ENCODE measurements at places on chromosomes 16 and 17.
A peak's percentile ranks its signal among the peaks of the same experiment; 100 is the strongest.

- no peak for DNase-seq
Measured at GRCh38 chr17:18247613-18248001, 10.9 kb downstream of the FLII start.

DNA sequence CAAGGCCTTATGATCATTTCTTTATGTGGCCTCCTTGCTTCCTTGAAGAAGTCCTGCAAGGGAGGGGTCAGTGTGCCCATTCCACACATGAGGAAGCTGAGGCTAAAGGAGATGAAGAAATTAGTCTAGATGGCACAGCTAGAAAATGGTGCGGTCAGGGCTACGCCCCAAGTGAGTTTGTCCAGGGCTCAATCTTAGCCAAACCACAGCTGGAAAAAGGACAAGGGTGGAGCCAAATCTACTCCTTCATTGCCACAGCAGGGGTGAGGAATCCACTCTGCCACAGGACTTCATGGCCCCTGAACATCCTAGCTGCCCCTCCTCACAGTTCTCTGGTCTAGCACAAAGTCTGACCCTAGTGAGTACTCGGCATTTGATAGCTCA is 16.2 kb downstream of the BEAN1 start:
- DNase-seq = no peak

DNA sequence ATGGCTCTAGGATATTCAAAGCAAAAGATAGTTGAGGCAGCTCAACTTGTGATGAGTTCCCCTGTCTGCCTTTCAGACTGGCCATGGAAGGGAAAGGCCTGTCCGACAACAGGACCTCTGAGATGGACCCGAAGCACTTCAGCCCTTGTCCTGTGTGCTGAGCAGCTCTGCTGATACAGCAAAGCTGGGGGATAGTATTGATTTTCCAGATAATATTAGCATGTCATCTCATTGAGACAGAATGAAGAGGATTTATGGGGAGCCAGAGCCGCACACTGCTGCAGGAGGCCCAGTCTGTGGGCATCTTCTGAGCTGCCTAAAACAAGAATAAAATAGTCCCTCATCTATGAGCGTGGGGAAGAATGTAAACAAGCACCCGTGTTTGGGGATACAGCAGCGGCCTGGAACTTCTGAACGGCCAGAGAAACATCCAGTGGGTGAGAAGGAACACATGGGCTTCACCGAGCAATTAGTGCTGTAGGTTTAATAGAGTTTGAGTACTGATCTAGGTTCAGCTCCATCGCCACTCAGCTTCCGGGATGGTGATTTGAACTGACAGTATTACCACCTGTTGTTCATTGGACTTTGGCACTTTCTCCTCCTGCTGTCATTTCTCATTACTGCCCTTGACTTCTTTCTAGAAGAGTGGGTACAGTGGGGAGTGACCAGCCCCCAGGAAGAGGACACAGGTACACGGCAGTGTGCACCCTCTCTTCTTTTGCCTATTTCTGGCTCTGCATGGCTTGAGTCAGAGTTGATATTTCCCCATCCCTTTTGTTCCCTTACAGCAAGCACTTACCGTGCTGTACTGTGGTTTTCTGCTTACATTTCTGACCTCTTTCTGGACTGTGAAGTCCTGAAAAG is 96.5 kb upstream of the TBX2 start:
- no peak for DNase-seq

DNA sequence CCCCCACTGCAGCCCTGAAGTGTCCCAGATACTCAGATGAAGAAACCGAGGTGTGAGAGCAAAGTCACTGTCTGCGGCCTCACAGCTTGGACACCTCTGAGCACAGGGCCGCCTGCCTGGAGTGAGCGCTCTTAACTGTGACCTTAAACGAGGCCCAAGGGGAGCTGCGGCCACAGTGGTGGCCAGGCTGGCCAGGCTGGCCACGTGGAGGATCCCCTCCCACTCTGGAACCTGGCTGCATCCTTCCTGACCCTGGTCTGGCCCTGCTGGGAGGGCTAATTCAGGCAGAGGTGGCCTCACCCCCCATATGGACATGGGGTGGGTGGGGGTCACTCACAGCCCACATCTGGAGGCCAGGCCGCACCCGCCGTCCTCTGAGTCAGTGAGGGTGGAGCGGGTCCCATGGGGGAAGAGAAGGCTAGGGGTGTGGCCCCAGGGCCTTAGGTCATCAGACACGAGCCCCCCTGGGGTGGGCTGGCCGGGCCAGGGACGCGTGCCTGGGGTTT is 6.6 kb downstream of the VASN start:
- no peak for DNase-seq

- no peak for DNase-seq
Measured at GRCh38 chr16:74902161-74902560, 82.8 kb downstream of the WDR59 start.

- DNase-seq = no peak
Measured at GRCh38 chr17:69908626-69909368, 166.2 kb upstream of the KCNJ16 start.

GRCh38 chr17:62950067-62950466 is 16.0 kb upstream of the TANC2 start:
- DNase-seq = no peak

- no peak for DNase-seq
Measured at GRCh38 chr16:31138621-31139578, 3.4 kb upstream of the PRSS8 start.

DNA sequence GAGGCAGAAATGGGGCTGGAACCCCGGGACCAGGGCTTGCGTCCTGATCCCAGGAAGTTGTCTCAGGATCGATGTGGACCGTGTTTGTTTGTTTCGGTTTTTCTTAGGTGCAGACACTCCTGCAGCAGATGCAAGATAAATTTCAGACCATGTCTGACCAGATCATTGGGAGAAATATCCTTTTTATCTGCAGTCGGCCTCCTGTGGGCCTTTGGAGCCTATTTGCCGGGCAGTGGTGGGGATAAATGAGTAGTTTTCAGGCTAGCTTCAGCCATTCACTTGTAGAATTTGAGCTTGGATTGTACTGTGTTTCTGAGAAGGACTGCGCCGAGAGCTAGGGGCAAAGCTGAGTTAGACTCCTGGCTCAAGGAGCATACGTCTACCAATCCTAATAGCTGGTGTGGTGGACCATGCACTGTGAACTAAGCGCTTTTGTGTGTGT is 816 bp downstream of the HSBP1 start:
- DNase-seq = no peak

DNA sequence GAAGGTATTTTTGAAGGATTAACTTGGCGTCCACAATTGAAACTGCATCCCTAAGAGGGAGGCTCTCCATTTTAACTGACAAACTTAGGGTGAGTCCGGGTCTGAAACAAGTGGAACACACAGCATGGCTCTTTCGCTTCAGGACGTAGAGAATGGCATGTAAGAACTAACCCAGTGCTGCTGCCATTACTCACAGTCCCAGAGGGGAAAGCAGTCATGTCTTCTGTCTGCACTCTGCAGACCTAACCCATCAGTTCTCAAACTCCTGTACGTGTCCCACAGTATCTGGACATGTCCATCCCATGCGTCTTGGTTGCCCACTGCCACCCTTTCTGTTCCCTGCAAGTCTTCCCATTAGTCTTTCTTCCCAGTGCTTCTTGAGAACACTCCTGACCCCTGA is 563 bp downstream of the ST6GALNAC1 start:
- DNase-seq = no peak

DNA sequence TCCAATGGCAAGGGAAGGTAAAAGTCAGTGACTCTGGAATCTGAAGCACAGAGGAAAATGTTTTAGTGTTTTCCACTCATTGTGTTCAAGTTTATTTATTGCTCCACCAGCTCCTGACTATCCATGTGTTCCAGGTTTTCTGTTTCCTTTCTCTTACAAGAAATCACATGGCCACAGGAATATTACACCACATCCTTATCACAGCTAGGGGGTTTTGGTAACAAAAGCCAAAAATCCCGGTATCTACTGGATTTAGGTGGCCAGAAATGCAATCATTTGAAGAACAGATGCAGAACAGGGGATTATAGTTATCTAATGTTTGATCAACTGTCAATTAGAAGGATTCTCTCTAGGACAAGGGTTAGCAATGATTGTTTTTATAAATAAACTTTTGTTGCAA is 47.9 kb downstream of the STH start:
- DNase-seq = no peak

- peak; percentile 97 for DNase-seq
Measured at GRCh38 chr16:57244767-57245471, at the start of gene ARL2BP. ARL2BP (plus strand) TSS chr16:57245259; CDS start chr16:57245368, 109 bp downstream.

- DNase-seq = no peak
Measured at GRCh38 chr16:2464333-2464732, 4.4 kb downstream of the TEDC2 start.

DNA sequence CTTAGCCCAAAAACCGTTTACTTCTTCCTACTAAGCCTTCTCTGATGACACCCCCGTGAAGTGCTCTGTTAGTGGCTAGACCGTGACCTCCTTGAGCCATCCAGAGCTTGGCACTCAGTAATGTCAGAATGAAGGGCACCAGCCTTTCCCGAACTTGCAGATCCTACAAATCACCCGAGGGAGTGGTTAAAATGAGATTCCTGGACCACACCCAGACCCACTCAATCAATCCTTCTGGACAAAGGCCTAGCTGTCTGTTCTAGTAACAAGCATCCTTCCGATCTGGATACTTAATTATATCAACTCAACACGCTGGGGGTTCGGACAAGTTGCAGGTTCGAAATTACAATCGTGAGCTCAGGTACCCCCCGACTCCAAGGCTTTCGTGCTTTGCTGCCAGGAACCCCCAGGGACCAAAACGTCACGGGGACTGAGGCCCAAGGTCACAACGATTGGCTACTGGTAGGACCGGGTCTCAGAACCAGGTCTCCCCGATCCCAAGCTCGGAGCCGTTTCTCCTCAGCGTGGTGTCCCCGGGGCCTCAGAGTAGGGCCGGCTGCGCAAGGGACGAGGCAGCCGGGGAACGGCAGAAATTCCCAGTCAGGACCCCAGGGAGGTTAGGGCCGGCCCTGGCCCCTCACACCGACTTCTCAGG is 527 bp downstream of the CIAPIN1 start:
- no peak for DNase-seq

DNA sequence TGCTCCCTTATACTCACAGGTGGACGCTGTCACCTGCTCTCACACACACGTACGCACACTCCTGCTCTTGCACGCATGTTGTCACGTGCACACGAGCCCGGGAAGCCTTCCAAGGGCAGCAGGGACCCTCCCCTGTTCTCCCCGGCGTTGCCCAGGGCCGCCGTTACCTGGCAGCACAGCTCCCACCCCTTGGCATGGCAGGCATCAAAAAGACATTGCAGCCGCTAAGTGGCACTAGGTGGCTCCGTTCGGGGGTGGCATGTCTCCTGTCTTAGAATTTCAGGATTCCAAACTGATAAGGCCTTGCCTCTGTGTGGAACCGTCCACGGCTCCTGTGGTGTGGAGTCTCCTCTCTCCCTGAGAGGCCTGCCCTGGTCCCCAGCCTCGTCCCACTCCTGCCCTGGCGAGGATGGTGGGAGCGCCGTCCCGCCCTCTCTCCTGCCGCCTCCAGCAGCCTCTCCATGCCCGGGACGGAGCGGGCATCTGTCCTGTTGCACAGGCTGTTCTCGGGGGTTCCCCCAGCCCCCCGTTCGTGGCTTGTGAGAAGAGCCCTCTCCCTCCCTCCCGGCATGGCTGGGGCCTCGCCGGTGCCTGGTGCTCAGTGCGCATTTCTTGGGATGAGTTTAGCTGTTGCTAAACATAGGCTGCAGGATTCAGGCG is 126.7 kb upstream of the GSE1 start:
- DNase-seq = no peak

DNA sequence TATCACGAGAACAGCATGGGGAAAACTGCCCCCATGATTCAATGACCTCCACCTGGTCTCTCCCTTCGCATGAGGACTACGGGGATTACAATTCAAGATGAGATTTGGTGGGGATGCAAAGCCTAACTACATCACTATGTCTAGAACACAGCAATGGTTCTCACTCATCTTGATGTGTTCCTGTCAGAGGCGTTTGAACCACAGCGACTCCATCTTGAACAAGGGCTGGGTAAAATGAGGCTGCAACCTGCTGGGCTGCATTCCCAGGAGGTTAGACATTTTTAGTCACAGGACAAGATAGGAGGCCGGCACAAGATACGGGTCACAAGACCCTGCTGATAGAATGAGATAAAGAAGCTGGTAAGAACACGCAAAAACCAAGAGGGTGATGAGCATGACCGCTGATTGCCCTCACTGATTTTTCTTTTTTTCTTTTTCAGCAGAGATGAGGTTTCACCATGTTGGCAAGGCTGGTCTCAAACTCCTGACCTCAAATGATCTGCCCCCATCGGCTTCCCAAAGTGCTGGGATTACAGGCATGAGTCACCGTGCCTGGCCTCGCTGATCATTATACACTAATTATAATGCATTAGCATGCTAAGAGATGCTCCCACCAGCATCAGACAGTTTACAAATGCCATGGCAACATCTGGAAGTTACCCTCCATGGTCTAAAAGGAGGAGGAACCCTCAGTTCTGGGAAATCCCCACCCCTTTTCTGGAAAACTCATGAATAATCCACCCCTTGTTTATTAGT is 3.0 kb upstream of the PPY start:
- DNase-seq = no peak

DNA sequence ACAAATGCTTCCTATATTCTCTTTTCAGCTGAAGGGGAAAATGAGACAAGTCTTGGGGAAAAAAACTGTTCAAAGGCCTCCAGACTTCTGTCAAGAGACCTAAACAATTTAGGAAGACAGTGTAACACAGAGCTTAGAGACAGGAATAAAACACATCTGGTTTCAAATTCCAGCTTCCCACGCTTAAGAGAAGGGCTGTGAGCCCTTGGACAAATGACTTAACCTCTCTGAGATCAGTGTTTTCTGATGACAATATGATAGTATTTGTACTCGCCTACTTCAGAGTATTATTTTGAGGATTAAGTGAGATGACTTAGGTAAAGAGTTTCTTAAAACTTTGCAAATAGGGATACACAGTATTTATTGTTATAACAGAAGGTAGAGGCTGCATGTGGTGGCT is 29.5 kb downstream of the SMURF2 start:
- no peak for DNase-seq

GRCh38 chr16:83354015-83354414 is 453.8 kb upstream of the HSBP1 start:
- DNase-seq = no peak

DNA sequence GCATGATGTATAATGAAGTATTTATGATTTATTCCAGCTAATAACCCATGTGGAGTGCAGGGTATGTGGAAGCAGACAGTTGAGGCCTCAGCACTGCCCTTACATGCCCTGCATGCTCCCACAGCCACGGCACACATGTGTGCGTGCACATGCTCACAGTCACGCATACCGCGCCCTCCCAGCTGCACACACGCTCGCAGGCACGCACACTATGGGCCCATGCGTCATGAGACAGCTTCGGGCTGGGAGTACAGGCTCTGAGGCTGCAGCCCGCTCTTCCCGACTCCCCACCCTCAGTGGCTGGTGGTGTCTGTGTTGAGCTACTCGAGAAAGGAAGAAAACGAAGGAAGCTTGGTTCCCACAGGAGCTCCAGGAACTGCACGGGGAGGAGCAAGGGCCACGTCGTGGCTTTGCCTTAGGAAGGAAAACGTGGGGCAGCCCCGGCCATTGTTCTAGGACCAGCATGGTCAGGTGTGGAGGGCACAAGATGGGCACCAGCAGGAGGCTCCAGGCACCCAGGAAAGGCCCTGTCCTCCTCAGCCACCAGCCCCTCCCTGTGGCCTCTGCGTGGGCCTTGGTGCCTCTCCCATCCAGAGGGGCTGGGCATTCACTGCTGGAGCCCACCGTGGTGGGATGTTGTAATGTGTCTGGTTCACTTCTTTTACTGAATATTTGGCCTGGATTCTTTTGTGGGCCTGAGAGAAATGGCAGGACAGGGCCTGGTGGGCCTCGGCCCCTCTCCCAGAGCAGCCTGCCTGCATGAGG is 27.5 kb upstream of the CDH15 start:
- no peak for DNase-seq

GRCh38 chr16:73028721-73029361 is 19.1 kb downstream of the ZFHX3 start:
- DNase-seq = no peak

Data from hypothalamus (tissue), 51 donors.